ENCODE measurements at places on chromosomes 12 and 14.

GRCh38 chr12:130014485-130014807 is 110.6 kb upstream of the TMEM132D start:
- DNase-seq: no peak

DNA sequence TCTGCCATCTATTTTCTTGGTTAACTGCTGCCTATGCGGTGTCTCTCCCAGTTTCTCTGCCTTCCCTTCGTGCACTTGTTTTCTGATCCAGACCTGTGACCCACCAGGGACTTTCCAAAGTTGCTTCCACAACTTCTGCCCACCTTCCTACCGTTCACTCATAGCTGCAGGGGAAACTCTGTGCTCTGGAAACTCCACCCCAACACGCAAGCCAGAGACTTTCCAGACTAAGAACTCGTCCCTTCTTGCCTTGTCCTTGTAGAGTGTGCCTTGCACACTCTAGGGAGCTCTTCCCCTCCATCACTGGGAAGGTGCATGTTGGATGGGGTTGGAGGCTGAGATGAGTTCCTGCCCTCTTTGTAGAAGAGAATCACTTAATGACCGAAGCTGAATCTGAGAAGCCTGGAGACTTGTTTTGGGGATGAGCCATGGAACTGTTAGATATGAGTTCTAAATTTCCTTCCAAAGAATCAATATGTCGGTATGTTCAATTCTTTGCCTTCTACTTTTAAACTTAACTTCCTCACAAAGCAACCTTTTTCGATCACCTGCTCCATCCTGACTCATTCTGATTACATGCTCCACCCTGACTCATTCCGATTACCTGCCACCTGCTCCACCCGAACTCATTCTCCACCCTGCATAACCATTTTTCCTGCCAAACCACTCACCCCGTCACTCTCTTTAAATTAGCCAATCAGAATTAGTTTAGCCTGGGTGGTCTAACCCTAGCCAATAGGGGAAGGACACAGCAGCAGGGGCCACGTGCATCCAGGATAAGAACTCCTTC is 82.1 kb upstream of the CAPRIN2 start:
- no peak for DNase-seq

DNA sequence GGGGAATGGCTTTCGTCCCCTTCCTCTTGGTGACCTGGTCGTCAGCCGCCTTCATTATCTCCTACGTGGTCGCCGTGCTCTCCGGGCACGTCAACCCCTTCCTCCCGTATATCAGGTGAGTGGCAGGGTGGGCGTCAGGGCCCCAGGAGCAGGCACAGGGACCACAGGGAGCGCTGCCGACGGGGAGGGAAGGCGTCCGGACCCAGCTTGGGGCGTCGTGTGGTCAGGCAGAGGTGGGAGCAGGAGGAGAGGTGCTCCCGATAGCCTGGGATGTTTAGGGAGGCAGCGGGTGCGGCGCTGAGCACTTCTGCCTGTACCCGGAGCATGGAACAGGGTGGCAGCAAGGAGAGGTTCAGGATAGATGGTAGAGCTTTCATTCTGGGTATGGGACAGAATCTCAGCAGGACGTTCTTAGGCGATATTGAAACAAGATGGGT is 444 bp downstream of the DRAM1 start:
- no peak for DNase-seq

- no peak for DNase-seq
These were observed 44.0 kb downstream of the LRRC74A start for GRCh38 chr14:76870166-76870565.

- no peak for DNase-seq
These were observed 181.6 kb upstream of the PZP start for GRCh38 chr12:9389796-9390195.

DNA sequence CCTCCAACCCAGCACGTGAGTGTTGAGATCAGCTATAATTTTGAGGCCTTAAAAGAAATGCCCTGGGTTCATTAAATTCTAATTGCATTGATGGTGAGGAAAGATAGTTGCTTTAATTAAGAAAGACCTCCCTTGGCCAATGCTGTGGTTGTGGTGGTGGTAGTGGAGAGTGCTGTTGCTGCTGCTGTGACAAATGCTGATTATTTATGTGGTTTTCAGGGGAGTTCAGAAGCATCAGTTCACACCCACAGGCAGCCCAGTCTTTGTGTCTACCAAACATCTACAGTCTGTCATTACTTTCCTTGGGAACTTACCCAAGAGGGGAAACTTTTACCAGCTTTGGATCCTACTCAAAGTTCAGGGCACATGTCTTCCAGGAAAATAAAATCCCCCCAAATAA is 178.4 kb upstream of the PARP11 start:
- DNase-seq: no peak

GRCh38 chr14:106691601-106692291 is 1165.4 kb downstream of the TMEM121 start:
- peak; percentile 23 for DNase-seq

GRCh38 chr12:41467591-41468325 is 279.6 kb downstream of the PDZRN4 start:
- DNase-seq: no peak

GRCh38 chr12:29726321-29726692 is 57.4 kb downstream of the TMTC1 start:
- no peak for DNase-seq

DNA sequence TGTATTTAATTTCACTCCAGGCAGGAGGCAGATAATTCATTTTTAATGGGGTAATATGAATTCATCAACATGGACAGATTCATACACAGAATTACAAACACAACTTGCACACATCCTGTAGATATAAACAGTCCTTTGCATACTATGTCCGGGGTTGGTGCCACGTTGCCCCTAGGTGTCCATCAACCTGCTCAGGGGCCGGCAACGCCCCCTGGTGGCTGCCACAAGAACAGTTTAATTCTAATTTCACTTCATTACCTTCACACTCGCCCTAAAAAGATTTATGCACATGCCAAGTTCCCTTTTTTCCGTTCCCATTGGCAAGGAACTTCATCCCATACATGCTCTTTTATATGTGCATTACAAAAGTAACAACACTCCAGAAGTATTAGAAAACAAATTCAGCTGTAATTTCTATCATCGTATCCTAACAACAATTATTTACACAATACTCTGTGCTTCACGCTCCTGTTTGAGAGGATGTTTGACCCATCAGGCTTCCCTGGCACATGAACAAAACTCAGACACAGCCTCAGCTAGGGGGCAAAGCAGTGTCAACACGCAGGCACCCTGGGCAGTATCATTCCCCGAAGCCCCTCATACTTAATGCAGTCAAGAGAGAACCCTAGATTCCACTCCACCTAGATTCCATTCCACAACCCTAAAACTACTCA is 15.5 kb downstream of the MANSC1 start:
- DNase-seq: peak; percentile 46

- DNase-seq: peak; percentile 25
These were observed 10.3 kb upstream of the FERMT2 start for GRCh38 chr14:52961060-52961639.

DNA sequence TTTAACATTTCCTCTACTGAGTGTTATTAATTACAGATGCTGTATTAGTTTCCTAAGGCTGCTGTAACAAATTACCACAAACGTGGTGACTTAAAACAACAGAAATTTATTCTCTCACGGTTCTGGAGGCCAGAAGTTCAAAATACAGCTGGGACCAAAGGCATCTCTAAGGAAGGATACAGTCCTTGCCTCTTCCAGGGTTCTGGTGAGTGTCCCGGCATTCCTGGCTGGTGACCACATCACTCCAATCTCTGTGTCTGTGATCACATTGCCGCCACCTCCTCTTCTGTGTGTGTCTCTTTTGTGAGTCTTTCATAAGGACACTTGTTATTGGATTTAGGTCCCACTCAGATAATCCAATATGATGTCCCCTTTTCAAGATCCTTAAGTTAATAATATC is 85.1 kb upstream of the CCDC198 start:
- DNase-seq: no peak

GRCh38 chr14:100225169-100225568 is 13.8 kb upstream of the YY1 start:
- no peak for DNase-seq

GRCh38 chr12:12916135-12916944 is 25.0 kb downstream of the GPRC5A start:
- DNase-seq: peak; percentile 70

DNA sequence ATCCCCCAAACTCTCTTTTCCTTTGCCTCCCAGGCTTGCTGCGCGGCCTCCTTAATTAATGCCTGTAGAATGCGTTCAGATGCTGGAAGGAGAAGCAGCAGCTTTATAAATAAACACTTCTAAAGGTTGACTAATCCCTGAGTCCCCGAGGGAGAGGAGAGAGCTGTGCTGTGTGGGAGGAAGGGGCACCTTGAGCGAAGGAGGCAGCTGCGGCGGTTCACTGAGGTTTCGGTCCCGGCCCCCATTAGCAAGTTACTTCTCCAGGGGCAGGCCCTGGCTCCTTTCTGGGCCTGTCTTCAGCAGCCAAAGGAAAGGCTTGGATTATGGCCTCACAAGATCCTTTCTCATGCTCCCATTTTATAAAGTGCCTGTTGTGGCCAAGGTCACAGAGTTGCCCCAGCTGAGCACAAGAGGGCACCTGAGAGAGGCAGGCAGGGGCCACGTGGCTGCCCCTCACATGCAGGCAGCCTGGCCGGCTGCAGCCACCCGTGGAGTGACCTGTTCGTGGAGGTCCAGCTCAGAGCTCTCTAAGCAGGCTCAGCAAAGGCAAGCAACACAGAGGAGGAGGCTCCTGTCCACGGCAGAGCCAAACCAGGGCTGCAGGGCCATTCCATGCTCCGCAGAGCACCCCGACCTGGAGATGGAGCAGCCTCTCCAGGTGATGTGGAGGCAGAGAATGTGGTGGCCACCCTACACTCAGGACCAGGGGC is 15.0 kb upstream of the CACNA2D4 start:
- no peak for DNase-seq

- no peak for DNase-seq
These were observed 729 bp upstream of the GAPDH start for GRCh38 chr12:6533653-6533922.

- no peak for DNase-seq
These were observed 2.8 kb upstream of the A2ML1 start for GRCh38 chr12:8819666-8819980.

DNA sequence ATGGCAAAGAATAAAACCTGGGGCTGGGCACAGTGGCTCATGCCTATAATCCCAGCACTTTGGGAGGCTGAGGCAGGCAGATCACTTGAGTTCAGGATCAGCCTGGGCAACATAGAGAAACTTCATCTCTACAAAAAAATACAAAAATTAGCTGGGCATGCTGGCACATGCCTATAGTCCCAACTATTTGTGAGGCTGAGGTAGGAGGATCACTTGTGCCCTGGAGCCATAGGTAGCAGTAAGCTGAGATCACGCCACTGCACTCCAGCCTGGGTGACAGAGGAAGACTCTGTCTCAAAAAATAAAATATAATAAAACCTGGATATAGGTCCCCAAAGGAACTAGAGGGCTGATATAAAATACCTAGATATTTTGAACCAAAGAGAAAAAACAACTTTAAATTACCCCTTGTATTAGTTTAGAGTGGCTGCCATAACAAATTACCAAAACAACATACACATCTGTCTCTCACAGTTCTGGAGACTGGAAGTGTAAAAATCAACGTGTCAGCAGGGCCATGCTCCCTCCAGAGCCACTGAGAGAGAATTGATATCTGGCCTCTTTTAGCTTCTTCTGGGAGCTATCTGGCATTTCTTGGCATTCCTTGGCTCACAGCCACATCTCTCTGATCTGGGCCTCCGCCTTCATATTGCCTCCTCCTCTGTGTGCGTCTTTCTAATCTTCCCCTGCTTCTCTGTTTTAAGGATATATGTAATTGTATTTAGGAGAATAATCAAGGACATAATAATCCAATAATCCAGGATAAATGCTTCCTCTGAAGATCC is 47.9 kb upstream of the ATF7IP start:
- no peak for DNase-seq

- no peak for DNase-seq
These were observed 6.0 kb downstream of the PLA2G1B start for GRCh38 chr12:120321382-120322202.

DNA sequence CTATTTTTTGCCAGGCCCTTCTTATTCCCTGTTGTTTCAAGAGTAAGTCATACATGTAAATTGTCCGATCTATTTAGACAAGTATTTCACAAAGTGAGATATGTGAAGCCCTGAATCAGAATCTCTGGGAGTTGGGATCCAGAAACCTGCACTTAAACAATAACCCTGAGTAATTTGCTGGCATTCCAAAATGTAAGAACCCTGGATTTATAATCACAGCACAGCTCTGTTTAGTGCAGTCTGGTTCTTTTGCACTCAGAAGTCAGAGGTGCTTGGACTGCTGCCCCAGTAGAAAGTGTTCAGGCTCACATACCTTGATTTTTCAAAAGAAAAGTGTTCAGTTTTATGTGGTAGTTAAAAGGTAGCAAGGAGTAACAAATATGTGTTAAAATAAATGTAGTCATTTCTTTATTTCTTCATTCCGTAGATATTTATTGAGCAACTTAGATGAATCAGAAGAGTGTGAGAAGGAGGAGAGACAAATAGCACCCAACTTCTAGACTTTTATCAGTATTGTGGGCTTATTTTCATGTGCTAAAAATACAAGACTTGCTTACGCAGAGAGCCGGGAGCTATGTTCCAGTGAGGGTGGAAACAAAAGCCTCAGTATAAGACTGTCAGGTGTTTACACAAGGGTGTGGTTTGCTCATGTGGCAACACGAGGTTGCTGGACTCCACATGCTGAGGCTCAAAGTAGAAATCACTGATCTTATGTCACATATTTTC is 70.1 kb downstream of the SYNE2 start:
- no peak for DNase-seq

DNA sequence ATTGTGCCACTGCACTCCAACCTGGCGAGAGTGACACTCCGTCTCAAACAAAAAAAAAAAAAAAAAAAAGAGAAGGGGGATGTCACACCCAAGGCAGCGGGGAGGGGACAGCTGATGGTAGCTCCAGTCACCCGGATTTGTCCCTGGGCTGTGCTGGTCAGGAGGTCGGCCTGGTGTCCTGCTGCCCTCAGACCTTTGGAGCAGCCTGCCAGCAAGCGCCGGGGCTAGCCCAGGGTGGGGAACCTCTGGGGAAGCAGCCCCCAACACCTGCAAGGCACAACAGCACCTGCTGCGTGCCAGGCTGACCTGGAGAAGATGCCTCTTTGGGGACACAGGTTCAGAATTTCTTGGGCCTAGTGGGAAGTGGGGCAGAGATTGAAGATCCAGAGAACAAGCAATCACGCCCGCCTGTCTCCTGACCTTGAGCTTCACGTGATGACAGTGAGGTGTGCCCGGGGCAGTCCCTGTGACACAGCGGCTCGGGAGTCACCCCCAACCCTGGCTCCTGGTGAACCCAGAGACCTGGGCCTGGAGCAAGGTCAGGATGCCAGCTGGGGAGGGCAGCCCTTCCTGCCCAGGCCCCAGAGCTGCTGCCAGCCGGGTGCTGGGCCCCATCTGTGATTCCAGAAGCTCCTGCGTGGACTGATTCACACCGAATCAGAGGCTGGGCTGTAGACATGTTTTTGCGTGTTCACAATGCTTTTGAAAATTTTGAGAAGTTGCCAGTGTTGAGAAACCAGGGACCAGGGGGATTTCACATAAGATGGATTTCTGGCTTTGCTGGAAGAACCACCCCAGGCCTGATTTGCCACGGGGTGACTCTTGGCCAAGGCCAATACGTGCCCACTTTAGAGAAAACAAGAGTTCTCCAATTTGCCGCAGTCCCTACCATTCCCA is 66.4 kb downstream of the RFLNA start:
- no peak for DNase-seq

- no peak for DNase-seq
These were observed 349.0 kb downstream of the RAD51B start for GRCh38 chr14:68168460-68169109.

GRCh38 chr12:11580125-11580751 is 69.2 kb upstream of the ETV6 start:
- DNase-seq: no peak
